ENCODE measurements at places on chromosomes 11 and 22.

GRCh38 chr22:42695294-42695693 lies 25.4 kb downstream of the A4GALT start:
- DNase-seq = peak; percentile 40

- no peak for DNase-seq
Observed at GRCh38 chr22:26082866-26083265, 86.4 kb upstream of the SEZ6L start.

- DNase-seq = no peak
Observed at GRCh38 chr11:68449951-68450350, 10.6 kb upstream of the PPP6R3 start.

DNA sequence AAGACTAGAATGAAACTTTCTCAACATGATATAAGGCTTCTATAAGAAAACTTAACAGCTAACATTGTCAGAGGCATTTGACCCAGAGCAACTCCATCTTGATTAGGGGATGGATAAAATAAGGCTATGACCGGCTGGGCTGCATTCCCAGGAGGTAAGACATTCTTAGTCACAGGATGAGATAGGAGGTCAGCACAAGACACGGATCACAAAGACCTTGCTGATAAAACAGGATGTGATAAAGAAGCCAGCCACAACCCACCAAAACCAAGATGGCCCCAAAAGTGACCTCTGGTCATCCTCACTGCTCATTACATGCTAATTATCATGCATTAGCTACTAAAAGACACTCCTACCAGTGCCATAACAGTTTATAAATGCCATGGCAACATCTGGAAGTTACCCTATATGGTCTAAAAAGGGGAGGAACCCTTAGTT lies 135.2 kb downstream of the TTC28 start:
- DNase-seq = no peak

Measured in muscle of back (tissue), 13 donors.